Stimulated activated CD4-positive, alpha-beta T cell treated with anti-CD3 and anti-CD28 coated beads, TNF-alpha, amount 100 ng/mL, for 48 hours (primary cell): ENCODE measurements at places on chromosomes 1 and 21.

GRCh38 chr1:200751717-200752116 is 13.0 kb downstream of the CAMSAP2 start:
- DNase-seq: no peak

GRCh38 chr1:81887421-81888144 is 86.8 kb downstream of the ADGRL2 start:
- DNase-seq: no peak

DNA sequence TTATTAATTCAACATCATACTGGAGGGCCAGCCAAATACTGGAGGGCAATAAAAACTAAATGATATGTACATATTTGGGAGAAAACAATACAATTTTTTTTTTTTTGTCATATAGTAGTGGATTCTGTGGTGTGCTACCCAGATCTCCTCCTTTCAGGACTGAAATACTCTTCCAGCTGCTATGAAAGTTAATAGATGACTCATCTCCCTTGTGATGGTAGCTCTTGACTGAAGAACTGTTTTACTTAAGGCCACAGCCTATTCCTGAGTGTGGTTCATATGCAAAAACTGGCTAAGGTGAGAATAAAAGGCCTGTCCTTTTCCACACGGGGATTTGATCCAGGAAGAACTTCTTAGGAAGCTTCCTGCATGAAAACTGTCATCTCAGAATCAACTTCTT is 307.9 kb downstream of the HLX start:
- no peak for DNase-seq

GRCh38 chr1:91564888-91565701 is 64.4 kb downstream of the CDC7 start:
- DNase-seq: no peak

DNA sequence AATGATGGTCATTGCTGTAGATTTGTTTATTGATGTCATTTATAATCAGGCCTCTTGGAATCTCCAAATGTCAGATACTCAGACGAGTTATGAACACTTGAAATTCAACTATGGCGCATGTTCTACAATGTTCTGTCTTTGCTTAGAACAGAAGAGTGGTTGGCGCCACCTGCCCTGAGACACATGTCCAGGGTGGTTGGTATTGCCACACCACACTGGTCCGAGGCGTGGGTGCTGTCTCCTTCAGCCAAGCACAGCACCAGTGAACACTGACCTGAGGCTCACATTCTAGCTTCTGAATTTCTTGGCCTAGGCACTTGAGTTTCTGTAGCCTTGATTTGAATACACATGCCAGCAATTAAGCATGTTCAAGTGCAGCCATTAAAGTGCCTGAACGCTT is 10.1 kb upstream of the BMP8A start:
- DNase-seq: no peak

DNA sequence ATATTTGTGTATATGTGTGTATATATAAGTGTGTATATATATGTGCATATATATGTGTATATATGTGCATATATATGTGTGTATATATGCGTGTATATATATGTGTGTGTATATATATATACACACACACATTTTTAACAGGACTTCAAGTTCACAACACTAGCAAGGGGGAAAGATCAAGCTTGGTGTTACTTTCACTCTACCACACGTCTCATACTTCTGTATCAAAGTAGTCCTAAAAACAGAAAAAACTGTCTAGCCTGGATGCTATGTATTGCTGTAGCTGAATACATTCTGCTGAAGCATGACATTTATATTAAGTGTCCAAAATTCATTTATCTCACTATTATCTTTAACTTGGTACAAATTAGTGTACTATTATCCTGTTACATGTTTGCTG is 17.9 kb upstream of the ATP6V1G3 start:
- no peak for DNase-seq

- no peak for DNase-seq
Measured at GRCh38 chr1:225435076-225435475, 7.2 kb upstream of the LBR start.

- no peak for DNase-seq
Measured at GRCh38 chr1:246642719-246643118, 76.5 kb downstream of the CNST start.

DNA sequence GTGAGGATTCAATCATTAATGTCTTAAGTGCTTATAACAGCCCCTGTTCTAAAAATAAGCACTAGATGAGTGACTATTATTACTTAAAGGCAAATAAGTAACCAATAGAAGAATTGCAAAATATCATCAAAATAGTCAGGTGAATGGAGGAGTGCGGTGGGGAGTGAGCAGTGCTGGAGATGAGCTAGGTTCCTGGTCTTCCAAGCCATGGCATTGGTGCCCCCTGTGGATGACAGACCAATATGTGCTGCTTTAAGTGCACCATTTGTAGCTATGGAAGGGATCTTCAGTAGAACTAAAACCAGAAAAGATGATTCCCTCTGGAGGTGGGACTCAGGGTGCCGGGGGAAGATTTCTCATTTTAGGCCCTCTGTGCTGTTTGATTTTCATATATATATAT is 46.1 kb upstream of the SLC30A1 start:
- no peak for DNase-seq

DNA sequence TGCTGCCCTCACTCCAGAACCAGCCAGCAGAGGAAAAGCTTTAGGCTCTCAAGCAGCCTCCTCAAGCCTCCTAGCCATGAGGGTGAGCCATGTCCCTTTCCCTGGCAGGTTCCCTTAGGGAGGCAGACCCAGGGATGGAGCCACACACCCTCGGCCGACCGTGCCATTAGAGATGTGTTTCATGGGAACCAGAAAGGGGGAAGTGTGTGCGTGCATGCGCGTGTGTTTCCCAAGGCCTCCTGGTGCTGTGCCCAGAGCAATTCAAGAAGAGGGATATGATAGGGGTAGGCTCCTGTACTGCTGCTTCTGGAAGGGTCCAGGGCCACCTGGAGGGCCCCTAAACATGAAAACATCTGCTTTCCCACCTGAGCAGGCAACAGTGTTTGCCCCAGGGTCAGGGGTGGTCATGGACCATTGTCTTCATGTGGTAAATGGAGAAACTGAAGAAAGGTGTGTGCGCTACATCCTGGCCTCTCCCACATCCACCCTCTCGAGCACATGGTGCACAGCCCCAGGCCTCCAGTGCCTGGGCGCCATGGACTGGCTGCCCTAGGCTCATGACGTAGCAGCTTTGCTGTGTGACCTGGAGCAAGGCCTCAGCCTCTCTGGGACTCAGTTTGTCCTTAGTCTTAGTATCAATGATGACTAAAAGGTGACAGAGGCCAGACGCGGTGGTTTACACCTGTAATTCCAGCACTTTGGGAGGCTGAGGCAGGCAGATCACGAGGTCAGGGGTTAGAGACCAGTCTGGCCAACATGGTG is 48.1 kb downstream of the SYF2 start:
- no peak for DNase-seq

DNA sequence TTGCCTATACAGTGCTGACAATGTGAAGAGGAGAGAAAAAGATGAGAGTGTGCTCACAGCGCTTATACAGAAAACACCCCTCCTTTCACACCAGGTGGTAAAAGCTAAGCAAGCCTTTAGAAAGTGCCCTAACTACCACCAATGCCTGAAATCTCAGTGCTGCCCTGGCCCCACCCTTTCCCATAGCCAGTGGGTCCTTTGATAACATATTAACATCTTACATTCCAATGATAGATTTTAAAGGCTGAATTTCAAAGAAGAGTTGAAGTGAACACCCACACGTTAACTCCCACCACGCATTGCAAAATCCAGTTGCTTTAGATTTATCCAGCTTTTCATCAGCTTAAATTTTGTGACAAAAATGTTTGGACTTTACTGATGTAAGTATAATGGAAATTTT is 58.1 kb upstream of the SSX2IP start:
- DNase-seq: no peak

DNA sequence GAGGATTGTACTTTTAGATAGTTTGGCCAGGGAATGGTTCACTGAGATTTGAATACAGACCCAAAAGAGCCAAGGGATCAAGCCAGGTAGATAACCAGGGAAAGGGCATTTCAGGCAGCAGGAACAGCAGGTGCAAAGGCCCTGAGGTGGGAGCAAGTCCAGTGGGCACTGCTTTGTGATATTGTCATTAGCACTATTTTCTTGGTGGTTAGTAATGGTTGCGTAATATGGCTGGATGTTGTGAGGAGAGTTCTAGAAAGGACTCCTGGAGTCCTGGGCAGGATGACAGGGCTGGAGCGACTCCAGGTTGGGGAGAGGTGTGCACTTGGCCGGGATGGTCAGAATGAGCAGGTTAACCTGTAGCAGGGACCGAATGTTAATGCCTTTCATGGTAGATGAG is 4.4 kb downstream of the AZIN2 start:
- DNase-seq: no peak

DNA sequence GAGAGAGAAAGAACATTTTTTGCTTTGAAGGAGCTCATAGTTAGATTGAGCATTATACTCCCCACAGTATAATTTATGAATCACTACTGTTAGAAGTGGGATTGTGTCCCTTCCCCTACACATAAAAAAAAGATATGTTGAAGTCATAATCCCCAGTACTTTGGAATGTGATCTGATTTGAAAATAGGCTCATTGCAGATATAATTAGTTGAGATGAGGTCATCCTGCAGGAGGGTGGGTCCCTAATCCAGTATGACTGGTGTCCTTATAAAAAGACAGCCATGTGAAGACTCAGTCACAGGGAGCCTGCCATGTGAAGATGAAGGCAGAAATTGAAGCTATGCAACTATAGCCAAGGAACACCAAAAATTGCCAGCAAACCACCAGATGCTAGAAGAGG is 76.4 kb downstream of the TGFB2 start:
- no peak for DNase-seq

DNA sequence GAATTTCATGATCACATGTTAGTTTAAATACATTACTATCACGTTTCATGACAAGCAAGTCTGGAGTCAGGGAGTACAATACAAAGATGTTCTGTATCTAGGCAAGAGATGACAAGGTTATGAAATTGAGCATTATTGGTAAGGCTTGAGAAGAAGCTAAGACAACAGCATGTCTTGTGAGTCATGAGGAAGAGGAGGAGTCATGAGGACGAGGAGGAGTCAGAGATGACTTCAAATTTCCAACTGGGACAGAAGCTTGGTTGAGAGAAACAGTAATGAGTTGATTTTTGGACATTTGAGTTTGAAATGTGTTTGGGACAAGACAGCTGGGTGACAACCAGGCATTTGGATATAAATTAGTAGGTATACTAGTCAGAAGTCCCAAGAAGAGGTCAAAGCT is 4.3 kb upstream of the UBE2U start:
- DNase-seq: no peak

DNA sequence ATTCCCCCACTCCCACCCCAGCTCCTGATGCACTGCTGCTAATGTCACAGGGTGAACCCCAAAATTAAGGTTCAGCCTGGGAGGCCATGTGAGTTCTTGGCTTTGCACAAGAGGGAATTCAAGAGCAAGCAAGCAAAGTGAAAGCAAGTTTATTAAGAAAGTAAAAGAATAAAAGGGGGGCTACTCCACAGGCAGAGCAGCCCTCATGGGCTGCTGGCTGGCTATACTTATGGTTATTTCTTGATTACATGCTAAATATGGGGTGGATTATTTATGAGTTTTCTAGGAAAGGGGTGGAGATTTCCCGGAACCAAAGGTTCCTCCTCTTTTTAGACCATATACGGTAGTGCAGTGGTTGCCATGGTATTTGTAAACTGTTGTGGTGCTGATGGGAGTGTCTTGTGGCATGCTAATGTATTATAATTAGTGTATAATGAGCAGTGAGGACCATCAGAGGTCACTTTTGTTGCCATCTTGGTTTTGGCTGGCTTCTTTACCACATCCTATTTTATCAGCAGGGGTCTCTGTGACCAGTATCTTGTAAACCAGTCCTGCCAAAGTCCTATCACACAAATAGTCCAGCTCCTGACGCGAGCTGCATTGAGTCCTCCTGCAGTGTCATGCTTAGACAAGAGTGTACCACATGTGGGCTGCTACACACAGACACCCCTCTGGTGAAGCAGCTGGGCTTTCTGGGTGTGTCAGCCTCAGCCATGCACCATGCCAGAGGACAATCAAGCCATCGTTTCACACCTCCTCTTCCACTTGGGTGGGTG is 46.4 kb upstream of the CSF1 start:
- no peak for DNase-seq
